ENCODE measurements at places on chromosomes 2 and 18.

GRCh38 chr2:71619230-71619741, 165.9 kb downstream of the DYSF start:
- DNase-seq, result no peak

DNA sequence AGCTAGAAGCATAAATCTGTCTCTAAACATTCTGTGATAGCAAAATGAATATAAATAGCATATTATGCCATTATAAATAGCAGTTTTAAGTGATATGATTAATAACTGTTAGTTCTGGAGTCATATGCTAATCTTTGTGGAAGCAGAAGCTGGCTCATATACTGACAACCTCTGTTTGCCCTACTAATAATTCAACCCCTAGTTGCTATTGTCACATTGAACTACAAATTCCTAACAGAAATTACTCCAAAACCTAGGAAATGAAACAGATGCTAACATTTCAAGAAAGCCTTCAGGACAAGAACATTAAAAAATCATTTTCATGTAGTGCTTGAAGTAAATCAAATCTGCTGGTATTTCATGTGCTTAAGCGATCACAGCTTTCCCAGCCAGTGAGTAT, 28.2 kb downstream of the CALCRL start:
- no peak for DNase-seq

DNA sequence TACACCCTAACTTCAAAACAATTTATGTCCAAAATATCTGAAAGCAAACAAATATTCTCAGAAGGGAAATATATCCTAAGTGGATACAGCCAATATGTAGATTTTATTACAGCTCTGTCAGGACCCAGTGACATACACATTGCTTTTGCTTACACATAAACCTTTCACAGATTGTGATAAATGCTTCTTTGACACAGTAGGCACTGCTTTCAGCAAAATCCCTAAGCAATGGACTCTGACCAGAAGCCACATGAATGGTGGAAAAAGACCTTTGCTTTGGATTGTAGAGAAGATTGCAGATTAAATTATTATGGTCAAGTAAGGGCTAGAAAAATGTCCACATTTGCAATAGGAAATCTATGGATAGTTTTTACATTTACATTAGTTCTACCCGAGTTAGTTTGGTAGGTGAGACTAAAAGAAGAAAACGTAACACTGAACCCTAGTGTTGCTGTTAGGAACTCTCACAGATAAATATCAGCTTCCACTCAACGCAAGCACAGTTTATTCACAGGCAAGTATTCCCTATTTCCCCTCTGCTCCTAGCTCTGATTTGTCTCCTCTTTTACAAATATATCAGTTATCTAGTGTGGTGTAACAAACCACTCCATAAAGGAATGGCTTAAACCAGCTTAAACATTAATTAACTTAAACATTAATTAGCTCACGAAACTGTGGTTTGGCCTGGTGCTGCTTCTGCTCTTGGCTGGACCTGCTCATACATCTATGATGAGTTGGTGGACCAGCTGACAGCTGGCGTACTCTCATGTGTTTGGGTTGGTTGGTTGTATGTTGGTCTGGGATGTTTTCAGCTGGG, 23.6 kb upstream of the SERPINE2 start:
- no peak for DNase-seq

- no peak for DNase-seq
Measured at GRCh38 chr2:184372484-184372883, 225.8 kb upstream of the ZNF804A start.

- no peak for DNase-seq
Measured at GRCh38 chr18:23609390-23610023, 23.2 kb upstream of the NPC1 start.

DNA sequence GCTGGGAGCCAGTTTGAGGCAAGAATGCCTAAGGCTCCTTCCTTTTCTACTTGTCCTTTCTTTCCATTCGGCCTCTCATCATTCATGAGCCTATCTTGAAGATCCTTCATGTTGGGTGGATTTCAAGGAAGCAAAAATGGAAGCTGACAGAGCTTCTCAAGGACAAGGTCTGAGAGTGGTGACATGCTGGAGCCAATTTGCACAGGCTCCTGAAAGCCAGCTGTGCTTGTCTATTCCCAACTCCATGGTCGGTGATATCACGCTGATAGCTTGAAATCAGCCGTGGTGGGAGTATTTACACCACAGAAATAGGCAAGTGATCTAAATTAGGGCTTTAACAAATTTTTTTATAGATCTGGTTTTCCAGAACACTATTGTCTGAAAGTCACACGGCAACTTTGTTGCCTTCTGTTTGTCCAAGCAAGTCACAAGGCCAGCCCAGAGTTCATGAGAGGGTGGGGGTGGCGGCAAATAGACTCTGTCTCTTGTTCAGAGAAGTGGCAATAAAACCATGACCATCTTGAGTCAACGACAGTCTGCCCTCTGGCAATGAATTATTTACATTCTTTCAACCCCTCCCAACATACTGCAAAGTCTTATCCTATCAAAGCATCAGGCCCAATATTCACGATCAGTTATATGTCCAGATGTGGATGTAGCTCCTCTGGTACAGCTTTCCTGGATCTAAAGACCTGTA, 49.9 kb upstream of the SLC35F5 start:
- DNase-seq, result no peak

All from activated T-helper 1 cell treated with anti-CD3 and anti-CD28 coated beads, Interleukin-2, amount 50 U/mL, for 16 hours (primary cell).